ENCODE measurements at places on chromosomes 12 and 14. TPM values are rescaled to one million over a fixed set of nuclear protein-coding genes. Genes with fewer than 3 reads are reported as not detected.

B3GNT4 gene
- 0.59 TPM for total RNA-seq

DPPA3 gene
- total RNA-seq = not detected

SETD1B gene
- total RNA-seq = 5.0 TPM

NXPH4 gene
- 1.5 TPM for total RNA-seq

GALNT9 gene
- 0.67 TPM for total RNA-seq

HSPA2 gene
- 10.1 TPM for total RNA-seq

SLC17A8 gene
- total RNA-seq = not detected

SUOX gene
- 14.6 TPM for total RNA-seq

CNTN1 gene
- under 0.01 TPM for total RNA-seq

DEGS2 gene
- not detected for total RNA-seq

NINJ2 gene
- 0.17 TPM for total RNA-seq

INHBE gene
- total RNA-seq = 10.9 TPM

PFDN5 gene
- 364 TPM for total RNA-seq

MIP gene
- total RNA-seq = not detected

SELPLG gene
- 0.74 TPM for total RNA-seq

NUP107 gene
- total RNA-seq = 57.0 TPM

All from bronchus fibroblast of lung (primary cell).